Thyroid gland (tissue), 4 donors: ENCODE measurements at places on chromosomes 5 and 9. TPM values are rescaled to one million over a fixed set of nuclear protein-coding genes. Genes with fewer than 3 reads are reported as not detected.

DNA sequence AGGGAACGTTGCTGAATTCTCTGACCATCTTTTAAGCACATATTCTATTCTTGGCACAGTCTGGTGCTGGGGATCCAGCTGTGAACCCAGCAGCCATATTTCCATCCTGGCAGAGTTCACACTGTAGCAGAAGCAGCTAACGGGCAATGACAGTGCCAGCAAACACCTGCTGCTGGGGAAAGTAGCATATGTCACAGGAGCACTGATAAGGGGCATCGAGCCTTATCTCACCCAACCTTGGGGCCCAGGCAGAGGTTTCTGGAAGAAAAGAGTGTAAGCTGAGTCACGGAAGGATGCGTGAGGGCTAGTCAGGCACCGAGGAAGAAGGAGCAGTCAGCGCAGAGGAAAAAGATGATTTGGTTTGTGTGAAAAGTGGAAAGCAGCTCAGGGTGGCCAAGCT lies 1.1 kb downstream of the NDOR1 start:
- no peaks in the 10 kb centered on the region for H3K36me3 ChIP-seq
- DNase-seq, result no peak
- peaks cover 42% of the 10 kb centered on the region for H3K4me1 ChIP-seq
- no peaks in the 10 kb centered on the region for H3K27me3 ChIP-seq
- H3K4me3 ChIP-seq, result no peak overlapping the region
- H3K27ac ChIP-seq, result no peak overlapping the region

DNA sequence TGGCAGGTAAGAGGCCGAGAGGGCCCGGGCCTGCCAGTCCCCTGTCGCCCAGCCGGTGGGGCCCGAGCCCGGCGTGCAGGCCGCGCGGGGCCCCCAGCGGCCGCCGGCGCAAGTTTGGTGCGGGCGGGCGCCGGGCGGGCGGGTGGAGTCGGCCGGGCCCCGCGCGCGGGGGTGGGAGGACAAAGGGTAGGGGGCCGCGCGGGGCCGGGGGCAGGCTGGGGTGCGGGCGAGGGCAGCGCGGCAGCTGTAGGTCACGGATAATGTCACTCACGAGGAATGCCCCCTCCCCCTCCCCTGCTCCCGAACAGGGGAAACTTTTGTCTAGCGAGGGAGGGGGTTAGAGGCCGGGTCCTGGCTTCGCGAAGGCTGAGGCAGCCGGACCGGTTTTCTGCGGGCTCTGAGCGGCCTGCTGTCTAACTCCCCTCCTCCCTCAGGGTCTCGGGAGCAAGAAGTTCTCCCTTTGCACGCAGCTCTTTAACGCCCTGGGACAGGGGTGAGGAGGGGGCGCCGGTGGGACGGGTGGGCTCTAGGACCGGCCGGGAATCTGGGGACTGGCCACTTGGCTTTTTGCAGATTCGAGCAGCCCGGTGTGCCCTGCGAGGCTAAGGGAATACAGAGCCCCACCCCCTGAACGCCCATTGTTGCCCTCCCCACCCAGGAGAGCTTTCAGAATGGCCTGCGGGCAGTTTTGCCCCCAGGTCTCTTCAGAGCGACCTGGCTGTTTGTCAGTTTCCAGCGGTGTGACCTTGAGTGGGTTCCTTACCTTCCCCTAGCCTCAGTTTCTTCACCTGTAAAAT lies 21.3 kb upstream of the NDST1 start:
- H3K27ac ChIP-seq, result peak overlapping the region; percentile 96
- peaks cover 54% of the 10 kb centered on the region for H3K4me1 ChIP-seq
- H3K4me3 ChIP-seq, result peak overlapping the region; percentile 91

N4BP3 gene
- total RNA-seq, result 6.4 TPM

- H3K4me3 ChIP-seq, result no peak overlapping the region
- no peak overlapping the region for H3K27ac ChIP-seq
- H3K27me3 ChIP-seq, result no peaks in the 10 kb centered on the region
- H3K36me3 ChIP-seq, result no peaks in the 10 kb centered on the region
Observed at GRCh38 chr9:116605904-116606341, 81.2 kb upstream of the TRIM32 start.

SLC6A18 gene
- not detected for total RNA-seq

GRCh38 chr5:165325221-165325620 lies 1819.8 kb downstream of the MAT2B start:
- H3K27me3 ChIP-seq, result no peaks in the 10 kb centered on the region
- H3K36me3 ChIP-seq, result no peaks in the 10 kb centered on the region
- no peak overlapping the region for H3K4me3 ChIP-seq
- H3K27ac ChIP-seq, result no peak overlapping the region
- H3K4me1 ChIP-seq, result no peaks in the 10 kb centered on the region

DNA sequence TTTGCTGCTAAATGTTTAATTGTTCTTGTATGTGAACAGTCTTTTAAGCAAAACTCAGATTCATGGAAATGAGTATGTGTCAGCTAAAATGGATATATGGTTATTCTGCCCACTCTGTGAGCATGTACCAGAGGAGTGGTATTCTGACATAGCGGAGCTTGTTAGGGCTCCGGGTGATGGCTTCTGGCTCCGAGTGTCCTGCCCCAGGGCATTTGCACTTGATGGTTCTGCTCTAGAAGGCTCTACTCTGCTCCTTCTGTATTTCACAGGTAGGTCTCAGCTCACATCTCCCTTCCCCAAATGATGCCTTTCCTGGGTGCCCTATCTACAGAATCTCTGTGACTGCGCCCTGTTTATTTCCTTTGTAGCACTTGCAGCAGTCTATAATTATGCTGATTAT lies 113.3 kb downstream of the ARHGAP26 start:
- DNase-seq, result no peak
- H3K36me3 ChIP-seq, result no peaks in the 10 kb centered on the region
- H3K27ac ChIP-seq, result no peak overlapping the region
- no peaks in the 10 kb centered on the region for H3K27me3 ChIP-seq
- H3K4me1 ChIP-seq, result peaks cover 32% of the 10 kb centered on the region

NKD2 gene
- total RNA-seq, result 1.5 TPM

- peak; percentile 11 for DNase-seq
- no peaks in the 10 kb centered on the region for H3K27me3 ChIP-seq
- H3K4me3 ChIP-seq, result no peak overlapping the region
- H3K27ac ChIP-seq, result no peak overlapping the region
- H3K4me1 ChIP-seq, result no peaks in the 10 kb centered on the region
- no peaks in the 10 kb centered on the region for H3K36me3 ChIP-seq
Observed at GRCh38 chr5:36373527-36374086, 71.9 kb upstream of the RANBP3L start.

GRCh38 chr5:107665036-107665570 lies 5.6 kb downstream of the EFNA5 start:
- peaks cover 7% of the 10 kb centered on the region for H3K4me1 ChIP-seq
- DNase-seq, result no peak
- H3K4me3 ChIP-seq, result no peak overlapping the region

- H3K4me3 ChIP-seq, result no peak overlapping the region
- no peak overlapping the region for H3K27ac ChIP-seq
- H3K27me3 ChIP-seq, result no peaks in the 10 kb centered on the region
Observed at GRCh38 chr9:110077925-110078324, 130.0 kb downstream of the C9orf152 start.

ANKRD18B gene
- total RNA-seq, result 0.59 TPM

- no peaks in the 10 kb centered on the region for H3K27me3 ChIP-seq
- H3K4me1 ChIP-seq, result no peaks in the 10 kb centered on the region
- no peak overlapping the region for H3K4me3 ChIP-seq
- DNase-seq, result no peak
- peaks cover 13% of the 10 kb centered on the region for H3K36me3 ChIP-seq
- no peak overlapping the region for H3K27ac ChIP-seq
Observed at GRCh38 chr5:1050423-1051365, 42.1 kb downstream of the NKD2 start.

DNA sequence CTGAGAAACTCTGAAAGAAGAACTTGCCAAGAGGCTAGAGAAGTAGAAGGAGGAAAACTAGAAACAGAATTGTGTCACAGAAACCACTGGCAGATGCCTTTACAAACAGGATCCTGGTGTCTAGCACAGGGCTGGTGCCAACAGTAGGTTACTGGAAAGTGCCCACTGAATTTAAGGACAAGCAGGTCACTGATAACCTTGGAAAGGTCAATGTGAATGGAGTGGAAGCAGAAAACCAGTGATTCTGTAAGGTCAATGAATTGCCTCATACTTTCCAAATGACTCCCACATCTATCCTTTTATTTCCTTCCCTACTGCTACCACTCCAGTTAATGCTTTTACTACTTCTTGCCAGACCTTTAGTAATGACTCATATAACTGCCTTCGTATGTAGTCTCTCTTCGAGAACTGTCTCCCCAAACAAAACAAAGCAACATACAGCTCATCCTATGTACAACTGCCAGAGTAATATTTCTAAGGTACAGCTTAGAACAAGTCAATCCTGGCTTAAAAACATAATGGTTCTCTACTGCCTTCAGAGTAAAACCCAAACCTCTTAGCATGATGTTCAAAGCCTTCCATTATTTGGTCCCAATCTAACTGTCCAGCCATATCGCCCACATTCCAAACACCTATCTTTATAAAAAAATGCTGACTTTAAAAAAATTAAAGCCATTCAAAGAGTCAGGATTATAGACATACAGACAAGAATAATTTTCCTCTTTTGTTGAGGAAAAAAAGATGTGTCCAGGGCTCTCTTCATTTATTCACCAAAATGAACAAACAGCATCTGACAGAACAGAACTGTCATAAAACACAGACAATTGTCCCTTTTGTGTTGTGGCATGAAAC lies 52.5 kb downstream of the NR3C1 start:
- H3K4me3 ChIP-seq, result no peak overlapping the region
- H3K27ac ChIP-seq, result no peak overlapping the region
- no peaks in the 10 kb centered on the region for H3K27me3 ChIP-seq
- H3K36me3 ChIP-seq, result no peaks in the 10 kb centered on the region

PCDHA1 gene
- not detected for total RNA-seq

- H3K4me1 ChIP-seq, result peaks cover 24% of the 10 kb centered on the region
- H3K36me3 ChIP-seq, result no peaks in the 10 kb centered on the region
- H3K4me3 ChIP-seq, result peak overlapping the region; percentile 89
- no peaks in the 10 kb centered on the region for H3K27me3 ChIP-seq
- no peak for DNase-seq
- H3K27ac ChIP-seq, result no peak overlapping the region
Observed at GRCh38 chr5:151773951-151774350, 2.2 kb downstream of the G3BP1 start.

DNA sequence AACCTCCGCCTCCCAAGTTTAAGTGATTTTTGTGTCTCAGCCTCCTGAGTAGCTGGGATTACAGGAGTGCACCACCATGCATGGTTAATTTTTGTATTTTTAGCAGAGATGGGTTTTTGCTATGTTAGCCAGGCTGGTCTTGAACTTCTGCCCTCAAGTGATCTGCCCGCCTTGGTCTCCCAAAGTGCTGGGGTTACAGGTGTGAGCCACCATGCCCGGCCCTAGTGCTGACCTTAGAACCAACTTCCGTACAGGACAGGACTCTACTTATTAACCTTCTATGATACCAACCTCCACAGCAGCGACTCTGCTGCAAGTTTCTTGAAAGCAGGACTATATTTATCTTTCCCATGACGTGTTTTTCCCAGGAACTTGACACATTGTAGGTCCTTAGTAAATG lies 176.9 kb downstream of the RGS3 start:
- no peak overlapping the region for H3K4me3 ChIP-seq
- H3K36me3 ChIP-seq, result no peaks in the 10 kb centered on the region
- H3K27me3 ChIP-seq, result no peaks in the 10 kb centered on the region

ACSL6 gene
- total RNA-seq, result 1.1 TPM

DNA sequence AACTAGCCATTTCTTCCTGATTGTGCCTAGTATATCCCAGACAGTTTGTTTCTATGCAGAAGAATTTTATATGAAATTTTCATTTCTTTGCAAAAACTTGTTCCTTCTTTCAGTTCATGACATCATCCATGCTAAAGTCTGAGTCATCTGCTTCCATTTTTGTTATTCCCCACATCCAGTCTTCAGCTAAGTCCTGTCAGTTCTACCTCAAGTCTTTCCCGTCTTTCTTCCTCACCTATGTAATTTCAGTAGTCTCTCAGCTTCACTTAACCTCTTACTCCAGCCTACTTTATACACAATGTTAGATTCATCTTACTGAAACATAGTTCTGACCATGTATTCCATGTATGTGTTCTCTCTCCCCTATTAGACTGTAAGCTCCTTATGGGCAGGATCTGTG lies 39.1 kb downstream of the G3BP1 start:
- peaks cover 3% of the 10 kb centered on the region for H3K36me3 ChIP-seq
- no peak overlapping the region for H3K4me3 ChIP-seq
- H3K27me3 ChIP-seq, result no peaks in the 10 kb centered on the region
- DNase-seq, result no peak
- peaks cover 21% of the 10 kb centered on the region for H3K4me1 ChIP-seq

DNA sequence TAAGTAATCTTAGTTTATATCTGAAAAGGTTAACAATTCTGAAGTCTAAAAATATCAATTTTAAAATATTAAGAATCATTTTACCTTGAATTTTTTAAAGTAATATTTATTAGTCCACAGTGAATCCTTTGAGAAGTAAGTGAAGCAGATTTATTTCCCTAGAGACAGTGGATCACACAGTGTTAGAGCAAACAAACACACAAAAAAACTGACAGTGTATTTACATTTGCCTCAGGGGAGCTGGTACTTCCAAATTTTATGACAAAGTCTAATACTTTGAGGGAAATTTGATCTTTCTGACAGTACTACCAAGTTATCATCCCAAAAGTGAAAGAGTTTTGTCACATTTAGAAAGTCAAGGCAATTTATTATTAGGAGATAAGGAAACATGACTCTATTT lies 1750.6 kb upstream of the CDH9 start:
- H3K27ac ChIP-seq, result no peak overlapping the region
- H3K27me3 ChIP-seq, result no peaks in the 10 kb centered on the region
- no peak overlapping the region for H3K4me3 ChIP-seq
- no peaks in the 10 kb centered on the region for H3K4me1 ChIP-seq
- no peak for DNase-seq
- H3K36me3 ChIP-seq, result no peaks in the 10 kb centered on the region

- H3K4me3 ChIP-seq, result no peak overlapping the region
- no peak for DNase-seq
- no peak overlapping the region for H3K27ac ChIP-seq
Observed at GRCh38 chr5:58860680-58861079, 277.8 kb downstream of the RAB3C start.

PPP3R2 gene
- not detected for total RNA-seq

GRCh38 chr9:82894548-82894947 lies 168.4 kb downstream of the RASEF start:
- no peak for DNase-seq
- H3K4me1 ChIP-seq, result no peaks in the 10 kb centered on the region
- no peaks in the 10 kb centered on the region for H3K36me3 ChIP-seq
- H3K27ac ChIP-seq, result no peak overlapping the region

DNA sequence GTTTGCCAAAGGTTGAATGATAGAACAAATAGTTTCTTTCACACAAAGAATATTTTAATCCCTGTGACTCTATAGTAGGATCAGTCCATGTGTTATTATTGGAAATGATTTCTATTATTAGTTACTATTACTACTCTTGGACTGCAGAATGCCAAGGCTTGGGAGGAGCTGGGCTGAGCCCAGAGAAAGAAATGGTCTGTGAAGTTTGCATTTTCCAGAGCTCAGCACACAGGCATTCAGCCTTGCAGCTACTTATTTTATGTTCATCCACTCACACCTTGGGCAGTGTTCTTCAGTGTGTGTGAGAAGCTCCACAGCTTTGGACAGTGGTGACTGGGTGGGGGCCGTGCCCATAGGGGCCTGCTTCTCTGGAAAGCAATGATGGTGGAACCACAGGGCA lies 583.1 kb downstream of the CCDC171 start:
- no peak overlapping the region for H3K4me3 ChIP-seq
- no peaks in the 10 kb centered on the region for H3K4me1 ChIP-seq
- H3K36me3 ChIP-seq, result no peaks in the 10 kb centered on the region
- DNase-seq, result no peak
- no peak overlapping the region for H3K27ac ChIP-seq

GRCh38 chr9:109908459-109909390 lies 128.7 kb downstream of the PALM2AKAP2 start:
- H3K36me3 ChIP-seq, result no peaks in the 10 kb centered on the region
- H3K4me1 ChIP-seq, result peaks cover 57% of the 10 kb centered on the region
- peak overlapping the region; percentile 76 for H3K27ac ChIP-seq
- no peak for DNase-seq
- H3K27me3 ChIP-seq, result no peaks in the 10 kb centered on the region
- H3K4me3 ChIP-seq, result no peak overlapping the region

CEL gene
- 0.46 TPM for total RNA-seq

RRAGA gene
- total RNA-seq, result 59.8 TPM
